ENCODE measurements at places on chromosomes 3 and 15.

GRCh38 chr3:98994128-98994762 is 92.8 kb upstream of the DCBLD2 start:
- peak; percentile 43 for DNase-seq

- DNase-seq: no peak
Measured at GRCh38 chr3:55882006-55882405, 394.9 kb upstream of the WNT5A start.

DNA sequence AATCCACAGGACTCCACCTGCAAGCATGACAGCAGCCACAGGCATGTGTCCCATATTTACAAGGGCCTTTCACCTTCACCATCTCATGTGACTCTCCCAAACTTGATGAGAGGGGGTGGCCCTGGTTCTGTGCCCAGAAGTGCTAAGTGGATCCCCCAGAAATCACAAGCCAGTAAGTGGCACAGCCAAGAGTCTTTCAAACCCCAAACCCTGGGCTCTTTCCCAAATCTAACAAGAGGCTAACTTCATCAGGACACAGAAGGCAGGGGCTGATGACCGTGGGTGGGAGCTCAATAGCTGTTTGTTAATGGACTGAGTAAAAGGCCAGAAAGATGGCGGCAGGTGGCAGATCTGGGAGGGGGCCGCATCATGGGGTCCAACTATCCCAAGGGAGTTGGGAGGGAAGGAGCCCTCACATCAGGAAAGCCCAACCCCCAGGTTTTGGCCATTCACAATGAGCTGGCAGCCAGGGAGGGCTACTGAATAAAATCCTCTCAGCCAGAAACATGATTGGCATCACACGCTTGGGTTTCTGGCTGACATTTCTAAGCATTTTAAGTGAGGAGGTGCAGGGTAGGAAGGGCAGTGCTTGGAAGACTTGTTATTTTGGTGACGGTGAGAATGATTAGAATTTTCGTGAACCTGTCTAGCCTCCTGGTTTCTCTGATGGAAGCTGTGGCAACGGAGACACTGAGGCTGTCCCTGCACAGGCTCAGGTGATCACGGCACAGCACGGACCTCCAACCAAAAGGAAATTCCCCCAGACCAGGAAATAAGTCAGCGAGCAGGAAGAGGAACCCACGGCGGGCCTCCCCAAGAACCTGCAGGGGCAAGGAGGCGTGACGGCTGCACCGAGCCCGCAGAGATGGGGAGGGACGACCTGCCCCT is 109.3 kb downstream of the OXNAD1 start:
- no peak for DNase-seq

- DNase-seq: no peak
Measured at GRCh38 chr3:72738752-72739530, 109.3 kb downstream of the SHQ1 start.

- DNase-seq: no peak
Measured at GRCh38 chr3:12147049-12147780, 11.5 kb downstream of the TIMP4 start.

DNA sequence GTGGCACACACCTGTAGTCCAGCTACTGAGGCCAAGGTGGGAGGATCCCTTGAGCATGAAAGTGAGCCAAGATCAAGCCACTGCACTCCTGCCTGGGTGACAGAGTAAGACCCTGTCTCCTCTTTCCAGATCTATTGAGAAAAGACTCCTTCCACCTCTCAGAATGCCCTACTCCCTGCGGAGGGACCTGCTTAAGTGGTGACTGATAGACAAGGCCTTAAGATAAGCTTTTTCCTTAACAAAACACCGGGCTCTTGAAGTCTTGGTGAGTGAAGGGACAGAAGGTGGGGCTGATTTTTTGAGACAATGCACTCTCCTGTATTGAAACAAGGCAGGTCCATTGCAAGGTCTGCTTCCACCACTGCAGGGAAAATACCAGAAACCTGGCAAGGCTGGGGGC is 338.4 kb upstream of the FRG2C start:
- no peak for DNase-seq

- no peak for DNase-seq
Measured at GRCh38 chr15:92021792-92022191, 168.3 kb downstream of the SLCO3A1 start.

- DNase-seq: no peak
Measured at GRCh38 chr3:129211772-129212171, 28.1 kb upstream of the CNBP start.

GRCh38 chr3:115698851-115699591 is 75.7 kb downstream of the GAP43 start:
- no peak for DNase-seq

DNA sequence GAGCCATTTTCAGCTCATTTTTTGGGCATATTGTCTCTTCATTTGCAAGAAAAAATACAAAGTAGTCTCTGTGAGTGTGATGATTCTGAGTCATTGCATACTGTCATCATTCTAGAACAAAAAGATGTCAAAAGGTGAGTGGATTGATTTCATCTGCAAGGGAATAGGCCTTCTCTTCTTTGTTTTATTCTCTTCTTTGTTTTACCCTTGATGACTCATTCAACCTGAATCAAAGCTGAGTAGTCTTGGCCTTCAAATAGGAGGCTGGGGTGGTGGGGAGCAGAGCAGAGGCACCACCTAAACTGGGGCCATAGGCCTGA is 25.4 kb downstream of the CYP19A1 start:
- DNase-seq: no peak

GRCh38 chr15:40847223-40847961 is 3.5 kb downstream of the SPINT1 start:
- no peak for DNase-seq

DNA sequence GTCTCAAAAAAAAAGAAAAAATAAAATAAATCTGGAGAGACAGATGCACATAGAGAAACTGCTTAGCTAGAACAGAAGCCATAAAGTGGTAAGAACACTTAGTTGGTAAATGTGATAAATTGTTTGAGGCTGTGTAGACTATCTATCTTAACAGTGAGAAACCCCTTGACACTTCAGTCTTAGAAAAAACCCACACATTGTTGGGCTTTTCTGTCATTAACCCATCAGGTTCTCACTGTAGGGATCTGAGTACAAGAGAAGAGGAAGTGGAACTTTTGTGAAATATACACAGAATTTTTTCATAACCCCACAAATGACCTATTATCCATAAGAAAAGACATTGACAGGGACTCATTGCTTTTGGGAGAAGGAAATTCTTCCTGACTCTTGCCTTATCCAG is 24.4 kb downstream of the TP63 start:
- no peak for DNase-seq

- no peak for DNase-seq
Measured at GRCh38 chr3:16069149-16069922, 105.1 kb upstream of the GALNT15 start.

- no peak for DNase-seq
Measured at GRCh38 chr3:178676942-178677790, 140.9 kb downstream of the KCNMB2 start.

DNA sequence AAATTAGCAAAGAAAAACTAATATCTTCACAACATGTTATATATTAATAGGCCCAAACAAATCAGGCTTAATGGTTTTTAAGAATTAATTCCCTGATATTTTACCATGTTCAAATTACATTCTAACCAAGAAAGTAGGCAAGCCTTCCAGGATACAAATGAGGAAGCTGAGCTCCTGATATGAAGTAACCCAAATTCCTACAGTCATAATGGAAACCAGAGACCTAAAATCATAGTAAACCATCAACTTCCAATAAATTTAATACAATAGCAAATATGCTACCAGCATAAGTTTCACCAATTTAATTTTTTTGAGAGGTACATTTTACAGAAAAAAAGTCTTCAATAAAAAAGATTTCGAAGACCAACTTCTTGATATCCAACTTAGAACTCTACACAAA is 3.8 kb downstream of the DCBLD2 start:
- DNase-seq: no peak

- peak; percentile 68 for DNase-seq
Measured at GRCh38 chr15:90665288-90666134, 51.6 kb upstream of the BLM start.

GRCh38 chr3:126760541-126760940 is 56.5 kb downstream of the CHCHD6 start:
- no peak for DNase-seq

DNA sequence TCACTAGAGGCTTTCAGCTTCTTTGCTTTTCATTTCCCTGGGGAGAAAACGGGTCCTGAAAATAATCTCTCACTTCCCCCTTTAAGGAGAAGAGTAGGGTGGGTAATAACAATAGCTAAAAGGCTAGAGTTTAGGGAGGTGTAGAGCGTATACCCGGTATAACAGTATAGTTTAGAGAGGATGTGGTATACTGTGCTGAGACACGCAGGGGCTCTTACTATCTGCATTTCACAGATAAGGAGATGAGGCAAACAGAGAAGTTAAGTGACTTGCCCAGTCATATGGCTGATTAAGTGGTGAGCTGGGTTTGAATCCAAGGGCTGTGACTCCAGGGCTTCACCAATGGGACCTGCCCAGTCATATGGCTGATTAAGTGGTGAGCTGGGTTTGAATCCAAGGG is 15.0 kb upstream of the KCNMB3 start:
- no peak for DNase-seq

- no peak for DNase-seq
Measured at GRCh38 chr3:157373783-157374182, 62.9 kb upstream of the PTX3 start.

- no peak for DNase-seq
Measured at GRCh38 chr3:198028718-198029117, 68.7 kb downstream of the LMLN start.

- no peak for DNase-seq
Measured at GRCh38 chr3:16993227-16993626, 108.5 kb downstream of the PLCL2 start.

DNA sequence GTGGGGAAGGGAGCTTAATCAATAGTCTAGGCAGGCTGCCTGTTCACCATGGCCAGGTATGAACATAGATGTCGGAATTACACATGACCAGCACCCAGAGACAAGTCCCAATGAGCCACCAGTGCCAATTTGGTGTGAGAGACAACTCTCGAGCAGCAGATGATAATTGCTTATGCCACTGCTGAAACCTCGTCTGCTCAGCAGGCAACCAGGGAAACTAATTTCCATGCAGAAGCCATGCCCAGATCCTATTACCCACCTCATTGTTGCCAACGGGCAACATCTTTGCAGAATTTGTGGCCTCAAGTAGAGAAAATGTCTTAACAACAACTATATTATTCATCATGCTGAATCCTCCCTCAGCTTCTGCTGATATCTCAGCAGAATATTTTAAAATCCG is 84.9 kb downstream of the CGGBP1 start:
- no peak for DNase-seq

GRCh38 chr3:12990306-12990705 is 82.9 kb downstream of the IQSEC1 start:
- no peak for DNase-seq

DNA sequence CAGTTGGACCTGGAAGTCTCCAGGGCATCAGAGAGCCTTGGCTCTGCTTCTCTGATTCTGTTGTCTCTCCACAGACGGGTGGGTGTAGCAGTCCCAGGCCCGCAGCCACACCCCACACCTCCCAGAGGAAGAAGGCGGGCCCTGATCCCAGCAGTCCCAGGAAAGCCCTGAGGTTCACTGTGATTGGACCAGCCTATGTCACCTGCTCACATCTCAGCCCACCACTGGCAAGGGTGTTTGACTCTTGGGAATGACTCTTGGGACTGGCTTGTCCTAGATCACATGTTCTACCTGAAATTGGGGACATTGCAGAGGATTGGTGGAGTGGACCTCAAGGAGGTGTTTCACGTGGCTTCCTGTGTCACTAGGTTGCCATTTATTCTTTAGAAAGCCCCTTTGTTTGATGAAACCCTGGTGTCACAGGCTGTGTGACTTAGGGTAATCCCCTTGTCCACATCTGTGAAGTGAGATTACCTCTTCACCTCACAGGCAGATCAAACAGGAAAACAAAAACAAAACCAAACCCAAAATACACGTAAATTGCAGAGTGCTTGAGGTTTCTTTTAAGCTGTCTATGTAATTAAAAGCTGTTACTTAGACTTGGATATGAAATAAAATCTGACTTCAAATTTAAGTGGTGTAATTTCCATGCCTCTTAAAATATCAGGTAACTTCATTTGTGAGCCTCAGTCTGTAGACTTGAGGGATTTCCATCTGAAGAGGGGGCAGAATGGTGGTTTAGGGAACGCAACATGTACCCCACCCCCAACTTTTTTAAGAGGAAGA is 26.7 kb downstream of the FLNB start:
- no peak for DNase-seq

DNA sequence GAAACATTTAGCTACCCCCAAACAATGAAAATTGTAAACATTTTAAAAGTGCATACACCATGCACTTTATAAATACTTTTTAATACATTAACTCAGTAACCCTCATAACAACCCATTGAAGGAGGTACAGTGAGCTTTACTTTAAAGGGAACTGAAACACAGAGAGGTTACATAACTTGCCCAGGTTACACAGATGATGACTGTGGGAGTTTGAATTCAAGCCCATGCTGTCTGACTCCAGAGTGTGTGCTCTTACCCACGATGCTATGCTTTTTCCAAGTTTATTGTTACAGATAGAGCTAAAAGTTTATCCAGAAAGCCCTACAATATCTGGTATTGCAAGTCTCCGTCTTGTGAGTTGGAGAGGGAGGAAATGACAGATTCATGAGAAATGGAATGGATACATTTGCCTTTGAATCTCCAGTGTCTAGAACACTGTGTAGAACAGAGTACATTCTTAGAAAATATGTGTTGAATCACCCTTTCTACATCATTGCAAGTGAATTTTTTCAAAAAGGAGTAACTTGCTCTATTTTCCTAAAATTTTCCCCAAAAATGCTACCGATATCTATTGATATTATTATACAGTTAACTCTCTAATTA is 428.3 kb downstream of the NAALADL2 start:
- no peak for DNase-seq

GRCh38 chr15:80779658-80780415 is 667 bp downstream of the CEMIP start:
- no peak for DNase-seq

GRCh38 chr15:63483521-63484371 is 20.6 kb upstream of the USP3 start:
- no peak for DNase-seq

DNA sequence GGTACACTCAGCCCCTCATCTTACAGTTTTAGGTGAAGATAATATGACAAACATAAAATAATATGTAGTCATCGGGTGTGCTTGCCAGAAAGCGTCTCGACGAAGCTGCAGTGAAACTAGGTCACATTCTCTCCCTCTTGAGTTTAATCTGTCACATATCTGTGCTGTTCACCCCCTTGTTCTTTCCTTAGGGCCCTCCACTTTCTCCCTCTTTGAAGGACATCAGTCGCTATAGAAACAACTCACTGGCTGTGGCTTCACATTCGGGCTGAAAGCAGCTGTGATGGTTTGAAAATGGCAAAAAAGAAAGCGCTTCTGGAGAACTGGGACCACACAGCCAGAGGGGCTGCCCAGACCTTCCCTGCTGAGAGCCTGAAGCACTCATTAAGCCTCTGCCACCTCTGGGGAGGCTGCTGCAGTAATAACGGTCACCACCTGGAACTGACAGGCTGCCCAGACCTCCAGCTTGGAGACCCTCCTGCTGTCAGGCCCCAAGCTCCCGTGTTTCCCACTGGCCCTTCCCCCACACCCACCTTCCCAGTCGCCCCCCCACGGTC is 50.3 kb downstream of the ABTB1 start:
- DNase-seq: no peak

- no peak for DNase-seq
Measured at GRCh38 chr3:54433846-54434245, 311.5 kb downstream of the CACNA2D3 start.
